ENCODE measurements at places on chromosomes 16 and 17. TPM values are rescaled to one million over a fixed set of nuclear protein-coding genes. Genes with fewer than 3 reads are reported as not detected.

Gene SULT1A2
- not detected for total RNA-seq

Gene TRIM16
- 13.7 TPM for total RNA-seq

Gene KARS1
- 277 TPM for total RNA-seq

Gene SPN
- 109 TPM for total RNA-seq

Gene LRRC36
- 0.63 TPM for total RNA-seq

Gene ICAM2
- 66.7 TPM for total RNA-seq

Gene DLX3
- not detected for total RNA-seq

Gene KRTAP9-8
- not detected for total RNA-seq

Gene SGSM2
- 32.7 TPM for total RNA-seq

Measured in activated CD4-positive, alpha-beta memory T cell treated with anti-CD3 and anti-CD28 coated beads for 36 hours (primary cell).